Stimulated activated CD4-positive, alpha-beta T cell treated with anti-CD3 and anti-CD28 coated beads, Interleukin-15, amount 100 ng/mL, for 1 hour (primary cell): ENCODE measurements at places on chromosomes 1 and 21.

DNA sequence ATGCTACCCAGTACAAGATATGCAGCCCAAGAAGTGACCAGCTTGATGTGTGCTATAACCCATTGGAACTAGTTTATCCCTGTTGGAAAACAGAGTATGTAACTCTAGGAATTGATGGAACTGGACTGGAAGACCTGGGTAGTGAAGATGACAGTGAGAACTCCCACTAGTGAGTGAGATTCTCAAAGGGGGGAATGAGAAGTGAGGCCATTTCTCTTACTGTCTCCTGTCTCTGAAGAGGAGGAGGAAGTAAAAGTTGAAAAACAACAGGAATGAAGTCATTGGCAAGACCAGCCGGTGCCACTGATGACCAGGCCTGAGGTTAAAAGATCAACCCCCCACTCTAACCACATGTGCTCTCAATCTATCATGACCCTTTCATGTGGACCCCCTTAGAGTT is 20.9 kb downstream of the PLA2G2F start:
- DNase-seq: no peak

DNA sequence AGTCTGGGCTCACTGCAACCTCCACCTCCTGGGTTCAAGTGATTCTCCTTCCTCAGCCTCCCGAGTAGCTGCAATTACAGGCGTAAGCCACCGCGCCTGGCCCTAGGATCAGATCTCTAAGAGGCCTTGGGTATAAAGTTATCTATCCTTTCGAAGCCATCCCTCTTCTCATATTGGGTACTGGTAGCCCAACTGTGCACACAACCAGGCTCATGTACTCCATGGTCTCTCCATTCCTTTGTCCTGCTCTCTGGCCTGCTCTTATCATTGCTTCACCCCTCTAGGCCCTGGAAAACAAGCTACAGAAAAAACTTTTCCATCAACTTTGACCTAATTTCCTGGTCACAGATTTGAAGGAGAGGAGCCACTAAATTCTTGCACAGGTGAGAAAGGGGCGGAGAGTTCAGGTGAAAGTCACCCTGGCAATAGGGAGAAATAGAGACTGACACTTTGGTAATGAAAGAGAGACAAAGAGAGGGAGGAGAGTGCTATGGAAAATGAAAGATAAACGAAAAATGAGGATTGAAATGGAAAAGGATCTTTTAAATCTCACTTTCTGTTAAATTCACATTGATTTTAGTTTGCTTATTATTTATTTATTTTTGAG is 6.0 kb downstream of the TXNIP start:
- no peak for DNase-seq

DNA sequence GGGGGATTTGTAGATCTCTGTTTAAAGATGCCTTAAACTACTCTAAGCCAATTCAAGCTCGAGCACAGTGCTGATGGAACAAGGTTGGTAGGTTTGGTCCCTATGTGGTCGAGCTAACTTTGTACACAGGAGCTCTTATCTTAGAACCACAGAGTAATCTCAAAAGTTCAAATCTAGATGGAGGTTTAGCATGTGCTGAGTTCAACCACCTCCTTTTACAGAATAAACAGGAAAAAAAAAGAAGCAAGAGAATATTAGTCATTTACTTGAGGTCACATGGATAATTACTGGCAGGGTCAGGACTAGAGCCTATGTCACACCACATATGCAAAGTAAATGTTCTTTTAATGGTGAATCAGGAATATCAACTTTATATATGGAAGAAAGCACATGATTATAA is 86.2 kb downstream of the DTL start:
- no peak for DNase-seq

DNA sequence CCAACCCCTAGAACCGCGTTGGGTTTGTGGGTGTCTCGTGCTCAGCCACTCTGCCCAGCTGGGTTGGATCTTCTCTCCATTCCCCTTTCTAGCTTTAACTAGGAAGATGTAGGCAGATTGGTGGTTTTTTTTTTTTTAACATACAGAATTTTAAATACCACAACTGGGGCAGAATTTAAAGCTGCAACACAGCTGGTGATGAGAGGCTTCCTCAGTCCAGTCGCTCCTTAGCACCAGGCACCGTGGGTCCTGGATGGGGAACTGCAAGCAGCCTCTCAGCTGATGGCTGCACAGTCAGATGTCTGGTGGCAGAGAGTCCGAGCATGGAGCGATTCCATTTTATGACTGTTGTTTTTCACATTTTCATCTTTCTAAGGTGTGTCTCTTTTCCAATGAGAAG is 18.7 kb downstream of the TFF3 start:
- no peak for DNase-seq

DNA sequence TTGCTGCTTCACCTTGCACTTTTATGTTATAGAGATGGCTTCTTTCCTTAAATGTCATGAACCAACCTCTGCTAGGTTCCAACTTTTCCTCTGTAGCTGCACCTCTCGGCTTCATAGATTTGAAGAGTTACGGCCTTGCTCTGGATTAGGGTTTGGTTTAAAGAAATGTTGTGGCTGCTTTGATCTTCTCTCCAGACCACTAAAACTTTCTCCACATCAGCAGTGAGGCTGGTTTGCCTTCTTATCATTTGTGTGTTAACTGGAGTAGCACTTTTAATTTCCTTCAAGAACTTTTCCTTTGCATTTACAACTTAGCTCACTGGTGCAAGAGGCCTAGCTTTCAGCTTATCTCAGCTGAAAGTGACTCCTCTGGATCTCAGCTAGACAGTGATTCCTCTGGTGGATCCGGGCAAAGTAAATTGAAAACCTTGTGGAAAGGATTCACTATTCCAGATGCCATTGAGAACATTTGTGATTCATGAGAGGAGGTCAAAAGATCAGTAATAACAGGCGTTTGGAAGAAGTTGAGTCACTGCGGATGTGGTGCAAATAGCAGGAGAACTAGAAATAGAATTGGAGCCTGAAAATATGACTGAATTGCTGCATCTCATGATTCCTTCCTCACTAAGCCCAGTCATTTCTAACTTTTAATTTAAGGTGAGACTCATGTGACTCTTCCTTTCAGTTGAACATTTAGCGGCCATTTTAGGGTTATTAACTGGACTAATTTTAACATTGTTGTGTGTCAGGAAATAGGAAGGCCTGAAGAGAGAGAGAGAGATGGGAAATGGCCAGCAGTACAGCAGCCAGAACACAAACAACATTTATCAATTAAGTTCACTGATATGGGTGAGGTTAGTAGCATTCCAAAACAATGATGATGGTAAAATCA is 16.2 kb upstream of the RGS1 start:
- no peak for DNase-seq

GRCh38 chr1:86388777-86389176 is 7.3 kb downstream of the ODF2L start:
- no peak for DNase-seq

DNA sequence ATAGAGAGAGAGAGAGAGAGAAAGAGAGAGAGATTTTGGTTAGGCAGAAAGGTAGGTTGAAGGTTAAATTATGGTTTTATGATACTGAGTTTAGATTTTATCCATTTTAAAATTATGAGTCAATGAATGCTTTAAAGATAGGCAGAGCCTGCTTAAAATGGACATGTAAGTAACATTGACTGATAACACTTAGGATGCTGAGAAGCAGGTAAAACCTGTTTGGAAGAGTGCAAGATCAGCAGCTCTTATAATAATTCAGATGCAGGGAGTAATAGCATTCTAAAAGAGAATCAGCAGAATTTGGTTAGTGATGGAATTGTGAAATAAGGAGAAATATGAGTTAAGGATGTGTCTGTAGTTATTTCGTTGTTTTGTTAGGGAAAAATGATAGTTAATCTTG is 446.6 kb downstream of the PLA2G4A start:
- no peak for DNase-seq

DNA sequence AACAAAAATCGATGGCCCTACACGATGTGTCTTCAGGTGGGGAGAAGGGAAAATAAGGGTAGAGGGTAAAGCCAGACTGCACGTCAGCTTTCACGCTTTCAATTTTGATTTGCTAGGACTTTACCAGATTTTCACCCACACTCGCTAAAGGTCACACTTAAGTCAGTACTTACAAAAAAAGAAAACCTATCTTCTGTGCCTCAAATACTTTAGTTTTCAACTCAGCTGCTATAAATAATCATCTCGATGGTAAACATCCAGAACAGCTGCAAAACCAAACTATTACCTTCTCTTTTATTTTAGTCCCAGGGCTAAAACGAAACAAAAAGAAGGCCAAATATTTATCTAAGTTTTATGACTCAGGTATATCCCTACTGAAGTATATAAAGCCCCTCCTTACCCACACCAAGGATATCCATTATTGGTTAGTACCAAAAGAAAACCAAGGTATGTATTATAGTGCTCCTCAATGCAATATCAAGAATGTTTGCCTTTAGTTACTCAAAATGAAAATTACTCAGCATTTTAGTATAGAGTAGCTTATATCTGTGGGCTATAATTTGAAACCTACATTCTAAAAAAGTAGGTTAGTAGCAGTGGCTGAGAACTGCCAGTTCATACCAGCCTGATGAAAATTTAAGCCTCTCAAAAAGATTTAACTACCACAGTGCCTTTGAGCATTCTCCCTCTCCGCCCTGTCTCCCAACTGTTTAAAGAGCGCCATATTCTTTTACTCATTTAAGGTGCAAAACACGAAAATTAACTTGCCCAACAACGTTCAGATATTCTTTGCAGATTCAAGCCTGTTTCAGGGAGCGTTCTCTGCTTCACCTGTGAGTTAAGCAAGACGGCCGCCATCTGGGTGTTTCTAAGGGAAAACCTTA is 1.5 kb downstream of the CSDE1 start:
- no peak for DNase-seq

DNA sequence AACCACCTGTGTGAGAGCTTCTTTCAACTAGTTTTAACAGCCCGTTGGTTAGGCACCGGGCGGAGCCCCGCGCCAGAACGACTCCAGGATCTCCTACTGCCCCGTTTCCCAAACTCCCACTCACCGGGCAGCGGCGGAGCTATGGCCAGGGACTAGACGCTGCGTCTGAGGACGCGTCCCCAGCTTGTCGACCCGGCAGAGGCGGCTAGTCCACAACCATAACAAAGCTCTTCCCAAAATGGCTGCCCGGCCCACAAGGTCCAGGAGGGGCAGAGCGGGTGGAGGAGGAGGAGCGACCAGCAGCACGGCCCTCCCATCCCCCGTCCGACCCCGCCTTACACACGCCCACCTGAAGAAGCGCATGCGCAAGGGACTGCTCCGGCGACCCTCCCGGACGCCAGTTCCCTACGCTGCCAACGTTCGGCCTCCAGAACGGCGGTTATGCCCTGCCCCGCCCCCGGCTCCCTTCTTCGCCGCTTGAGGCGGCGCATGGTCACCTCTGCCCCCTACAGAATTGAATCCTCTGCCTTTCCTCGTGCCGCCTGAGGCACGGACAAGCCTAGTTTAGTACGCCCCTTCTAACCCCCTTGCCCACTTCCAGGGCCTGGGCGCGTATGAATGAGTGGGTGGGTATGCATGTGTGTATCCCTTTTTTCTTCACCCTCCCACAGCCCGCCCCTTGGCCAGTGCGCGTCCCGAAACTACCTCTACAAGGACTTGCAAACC is at the start of gene GPBP1L1:
Gene GPBP1L1 (minus strand): TSS at position 246 of the 726 bp plus-strand sequence. CDS start 27,446 bp downstream, outside the sequence.
- peak; percentile 96 for DNase-seq

- DNase-seq: no peak
These were observed 1.0 kb downstream of the ANGEL2 start for GRCh38 chr1:213014642-213015041.

GRCh38 chr1:46394108-46394871 is at the start of gene FAAH:
Gene FAAH, plus strand, starts transcription at chr1:46394317. Its CDS starts 32 bp downstream, at chr1:46394349.
- no peak for DNase-seq

GRCh38 chr1:93753791-93754763 is 72.4 kb upstream of the BCAR3 start:
- no peak for DNase-seq

- DNase-seq: no peak
These were observed 43.4 kb downstream of the SYDE2 start for GRCh38 chr1:85157436-85157835.

DNA sequence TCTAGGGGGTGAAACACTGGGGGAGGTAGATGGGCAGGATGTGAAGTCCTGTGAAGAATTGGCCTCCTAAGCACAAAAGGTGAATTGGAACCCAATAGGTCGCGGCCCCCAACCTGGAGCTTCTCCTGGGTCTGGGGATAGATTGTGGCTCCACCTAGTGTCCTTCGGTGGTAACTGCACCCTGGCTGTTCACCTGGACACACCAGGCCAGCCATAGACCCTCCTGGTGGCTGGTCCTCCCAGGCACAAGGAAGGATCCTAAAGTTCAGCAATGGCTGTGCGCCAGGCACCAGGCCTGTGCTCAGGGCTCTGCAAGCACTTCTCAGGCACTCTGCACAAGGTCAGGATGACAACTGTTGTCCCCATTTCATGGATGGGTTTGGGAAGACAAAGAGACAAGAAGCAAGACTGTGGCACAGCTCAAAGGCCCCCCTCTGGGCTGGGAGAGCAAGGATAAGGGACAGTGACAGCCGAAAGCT is 13.5 kb downstream of the ESPN start:
- DNase-seq: peak; percentile 52
